Mammary epithelial cell (primary cell): ENCODE measurements at places on chromosomes 3 and 15. TPM values are rescaled to one million over a fixed set of nuclear protein-coding genes. Genes with fewer than 3 reads are reported as not detected.

The LRRN1 gene
- polyA plus RNA-seq, result 0.08 TPM

DNA sequence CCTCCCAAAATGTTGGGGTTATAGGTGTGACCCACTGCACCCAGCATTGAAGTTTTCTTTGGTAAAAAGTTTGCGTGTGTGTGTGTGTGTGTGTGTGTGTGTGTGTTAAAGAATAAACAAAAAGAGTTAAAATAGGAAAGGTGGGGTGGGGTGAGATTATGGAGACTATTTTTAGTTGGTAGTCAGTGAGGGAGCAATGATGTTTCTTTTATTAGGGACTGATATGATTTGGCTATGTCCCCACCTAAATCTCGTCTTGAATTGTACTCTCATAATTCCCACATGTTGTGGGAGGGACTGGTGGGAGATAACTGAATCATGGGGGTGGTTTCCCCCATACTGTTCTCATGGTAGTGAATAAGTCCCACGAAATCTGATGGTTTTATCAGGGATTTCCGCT is 92.2 kb downstream of the CGNL1 start:
- no peak for DNase-seq

- no peak for DNase-seq
Observed at GRCh38 chr3:73319179-73319769, 257.8 kb downstream of the EBLN2 start.

DNA sequence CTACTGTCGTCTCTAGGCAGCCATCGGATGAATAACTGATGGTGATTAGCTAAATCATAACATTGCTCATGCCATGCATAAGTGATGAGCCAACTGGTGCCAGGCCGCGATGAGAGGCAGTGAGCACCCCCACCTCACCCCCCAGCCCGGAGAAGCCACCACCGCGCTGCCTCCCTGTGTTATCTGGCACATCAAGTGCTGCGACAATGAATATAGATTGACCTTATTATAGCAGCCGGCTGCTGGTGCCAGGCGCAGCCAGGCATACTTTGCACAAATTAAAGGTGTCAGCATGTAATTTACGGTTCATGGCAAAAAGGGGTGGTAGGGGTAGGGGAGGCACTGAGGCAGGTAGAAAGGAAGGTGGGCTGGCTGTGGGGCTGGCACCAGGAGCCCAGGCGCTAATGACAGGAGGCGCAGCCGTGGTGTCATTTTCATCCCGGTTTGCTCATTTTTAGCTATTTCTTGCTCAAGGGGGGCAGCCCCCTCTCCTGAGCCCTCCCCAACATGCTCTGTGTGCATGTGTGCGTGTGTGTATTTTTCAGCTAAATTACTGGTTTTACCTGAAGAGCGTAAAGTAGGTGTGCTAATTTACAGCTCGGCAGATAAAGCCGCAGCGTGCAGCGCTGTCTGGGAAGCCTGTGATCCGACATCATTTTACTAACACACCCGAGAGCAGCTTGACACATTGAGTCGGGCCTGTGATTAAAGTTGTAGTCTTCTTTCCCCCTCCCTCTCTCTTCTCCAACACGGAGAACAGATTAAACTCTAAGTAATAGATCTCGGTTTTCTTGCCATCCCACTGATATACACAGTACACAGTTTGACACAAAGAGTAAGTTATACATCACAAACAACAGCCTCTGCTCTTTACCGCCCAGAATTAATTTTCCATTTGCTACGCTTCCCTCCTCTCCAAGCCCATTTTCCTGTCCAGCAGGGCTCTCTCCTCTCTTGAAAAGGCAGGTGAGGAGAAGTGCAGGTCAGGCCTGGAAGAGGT is 212.3 kb downstream of the RPLP1 start:
- DNase-seq, result no peak
